ENCODE measurements at places on chromosomes 3 and 15. TPM values are rescaled to one million over a fixed set of nuclear protein-coding genes. Genes with fewer than 3 reads are reported as not detected.

DNA sequence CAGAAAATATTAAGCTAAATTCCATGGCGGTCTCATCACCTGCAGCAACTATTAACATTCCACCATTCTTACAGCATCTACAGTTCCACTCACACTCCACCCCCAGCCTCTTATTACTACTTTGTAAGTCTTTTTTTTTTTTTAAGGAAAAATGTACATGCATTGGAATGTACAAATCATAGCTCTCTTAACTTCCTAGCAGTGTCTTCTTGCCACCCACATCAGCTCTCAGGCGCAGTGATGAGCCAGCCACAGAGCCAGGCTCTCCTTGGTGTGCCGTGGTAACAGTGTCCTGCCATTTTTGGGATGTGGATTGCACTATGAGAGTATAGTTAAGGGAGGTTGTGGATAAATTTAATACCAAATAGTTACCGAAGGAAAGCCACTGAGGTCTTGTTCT, 17.8 kb downstream of the ABHD17C start:
- DNase-seq = no peak

GRCh38 chr3:197495999-197496745, 59.6 kb downstream of the BDH1 start:
- DNase-seq = no peak

DNA sequence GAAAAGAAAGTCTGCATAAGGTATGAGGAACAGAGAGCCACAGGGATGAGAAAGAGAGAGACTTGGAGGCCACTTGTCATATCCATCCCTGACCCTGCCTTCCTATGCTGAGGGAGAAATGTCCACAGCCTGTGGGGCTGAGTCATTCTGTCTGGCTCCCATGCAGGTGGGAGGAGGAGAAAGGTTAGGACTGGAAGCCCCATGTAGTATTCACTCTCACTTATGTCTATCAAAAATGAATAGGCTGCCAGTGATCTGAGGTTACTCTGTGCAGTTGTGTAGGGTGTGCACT, 71.3 kb downstream of the RAB11A start:
- DNase-seq = peak; percentile 27

The EXD1 gene
- 0.12 TPM for total RNA-seq

DNA sequence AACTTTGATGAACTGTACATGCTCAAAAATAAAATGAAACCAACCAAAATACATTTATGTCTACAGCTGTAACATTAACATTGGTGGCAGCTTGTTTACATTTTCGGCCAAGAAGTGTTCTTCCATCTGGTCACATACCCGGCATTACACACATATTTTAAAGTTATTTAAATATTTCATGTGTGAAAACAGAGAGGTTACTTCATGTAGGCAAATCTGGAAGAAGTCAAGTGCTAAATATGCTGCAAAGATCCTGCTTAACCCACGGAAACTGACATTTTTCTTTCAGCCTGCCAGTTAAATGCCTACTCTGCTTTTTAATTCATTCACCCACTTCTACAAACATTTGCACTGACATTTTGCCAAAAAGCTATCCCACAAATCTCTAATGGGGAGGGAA, 69.7 kb downstream of the MB21D2 start:
- peak; percentile 33 for DNase-seq

GRCh38 chr3:86708893-86709292, 282.1 kb downstream of the VGLL3 start:
- no peak for DNase-seq

GRCh38 chr3:188396251-188396650, 242.3 kb downstream of the LPP start:
- no peak for DNase-seq

The P2RY1 gene
- total RNA-seq = 0.90 TPM

DNA sequence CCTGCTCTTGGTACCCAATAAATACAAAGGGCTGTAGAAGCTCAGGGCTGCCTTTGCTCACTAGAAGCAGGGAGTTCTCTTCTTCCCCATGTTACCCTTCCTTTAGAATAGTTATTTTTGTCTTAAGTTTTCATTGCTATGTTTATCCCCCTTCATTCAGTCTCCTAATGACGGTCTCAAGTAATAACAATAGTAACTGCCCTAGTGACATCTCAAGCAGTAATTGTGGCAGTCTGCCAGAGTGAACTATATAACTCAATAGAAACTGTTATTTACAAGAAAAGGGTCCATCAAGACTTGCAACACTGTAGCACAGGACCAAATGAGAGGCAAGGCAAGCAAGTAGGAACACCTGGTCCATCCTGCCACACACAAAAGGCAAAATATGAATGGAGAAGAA, 32.5 kb upstream of the SIN3A start:
- DNase-seq = no peak

The PLCH1 gene
- 0.62 TPM for total RNA-seq

DNA sequence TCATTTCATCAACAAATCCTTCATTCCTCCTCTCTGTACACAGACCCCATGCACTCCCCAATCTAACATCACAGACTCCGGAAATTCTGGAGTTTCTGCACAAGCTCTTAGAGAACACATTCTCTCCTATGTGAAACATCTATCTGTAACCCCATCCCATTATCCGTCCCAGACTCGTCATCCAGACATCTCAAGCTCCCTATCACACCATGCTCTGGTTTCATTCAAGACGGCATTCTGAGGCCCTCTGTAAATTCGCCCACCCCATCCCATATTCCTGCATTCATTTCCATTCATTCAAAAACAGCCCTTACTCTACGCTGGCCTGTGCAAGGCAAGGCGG, 575 bp downstream of the LEO1 start:
- DNase-seq = no peak

DNA sequence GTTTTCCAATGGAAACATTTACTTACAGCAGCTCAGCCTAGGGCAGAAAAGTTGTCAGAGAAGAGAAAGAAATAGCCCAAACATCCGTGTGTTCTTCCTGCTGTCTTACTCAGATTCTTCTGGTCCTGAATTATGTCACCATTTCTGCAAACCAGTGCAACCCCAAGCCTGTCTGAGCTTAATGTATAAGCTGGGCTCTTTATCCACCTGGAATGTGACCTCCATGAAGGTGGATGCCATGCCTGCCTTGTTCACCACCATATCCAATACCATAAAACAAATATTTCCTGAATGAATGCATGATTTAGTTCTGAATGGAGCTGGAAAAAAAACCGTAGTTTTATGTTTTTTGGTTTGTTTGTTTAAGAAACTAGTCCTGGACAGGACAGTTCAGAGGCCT, 150.9 kb downstream of the RYR3 start:
- DNase-seq = no peak

GRCh38 chr3:135487261-135487660, 478.3 kb upstream of the PPP2R3A start:
- DNase-seq = no peak

GRCh38 chr3:132622148-132622547, 25.1 kb downstream of the ACKR4 start:
- no peak for DNase-seq

DNA sequence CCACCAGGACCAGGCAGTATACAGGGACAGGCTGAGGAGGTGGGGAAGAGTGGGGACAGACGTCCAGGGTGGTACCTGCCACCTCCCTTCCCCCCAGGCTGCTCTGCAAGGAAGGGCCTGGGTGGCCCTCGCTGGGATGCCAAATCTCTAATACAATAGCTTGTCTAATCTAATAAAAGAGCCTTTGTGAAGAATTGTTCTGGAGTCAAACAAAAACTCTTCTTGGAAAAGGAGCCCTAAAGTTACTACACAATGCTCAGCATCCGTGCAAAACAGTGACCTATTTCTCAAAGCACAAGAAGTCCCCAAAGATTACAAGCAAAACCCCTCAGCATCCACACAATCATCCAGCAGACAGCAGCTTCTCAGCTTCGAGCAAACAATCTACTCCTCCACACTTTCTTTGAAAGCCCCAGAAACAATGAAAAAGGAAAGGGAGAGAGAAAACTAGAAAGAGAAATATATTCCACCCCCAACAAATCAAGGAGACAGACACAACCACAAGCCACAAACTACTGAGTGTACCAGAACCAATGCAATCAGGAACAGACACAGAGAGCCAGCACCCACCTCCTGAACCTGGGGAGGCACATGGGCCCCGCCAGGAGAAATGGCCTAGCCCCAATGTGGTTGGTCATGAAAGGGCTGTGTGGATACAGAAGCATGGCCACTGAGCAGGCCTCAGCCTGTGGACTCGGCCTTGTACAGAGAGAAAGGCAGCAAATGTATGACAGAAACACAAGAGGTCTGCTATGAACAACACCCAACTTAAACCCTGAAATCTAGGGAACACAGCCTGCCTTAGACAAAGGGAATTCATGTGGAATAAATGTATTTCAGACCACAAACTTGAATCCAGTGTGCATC, 177.1 kb upstream of the CHRNA7 start:
- DNase-seq = no peak

GRCh38 chr3:169886671-169887070, 16.9 kb upstream of the LRRC31 start:
- DNase-seq = no peak

- no peak for DNase-seq
Observed at GRCh38 chr3:195319060-195319459, 48.1 kb upstream of the XXYLT1 start.

GRCh38 chr3:49119439-49119838, 1.2 kb downstream of the USP19 start:
- no peak for DNase-seq

GRCh38 chr3:108131475-108132134, 40.8 kb upstream of the CD47 start:
- DNase-seq = no peak

GRCh38 chr3:66385066-66385465, 115.8 kb downstream of the LRIG1 start:
- DNase-seq = no peak

DNA sequence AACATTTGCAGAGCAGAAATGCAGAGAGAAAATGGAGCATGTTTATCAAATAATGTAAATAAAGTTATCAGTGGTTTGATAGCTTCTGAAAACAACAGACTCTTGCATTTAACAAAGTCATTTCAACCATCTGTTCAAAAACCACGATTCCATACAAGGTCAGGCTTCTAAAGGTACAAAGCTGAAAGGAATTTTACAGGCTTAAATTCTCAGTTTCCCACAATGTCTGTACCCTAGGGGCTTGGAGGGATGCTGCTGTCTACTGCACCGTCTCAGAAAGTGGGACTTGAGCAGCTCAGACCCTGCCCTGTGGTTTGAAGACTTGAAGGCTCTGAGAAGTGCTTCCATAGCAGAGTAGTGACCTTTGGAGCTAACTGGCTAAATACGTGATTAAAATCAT, 30.4 kb upstream of the TM4SF1 start:
- DNase-seq = peak; percentile 72

GRCh38 chr3:8201886-8202285, 299.7 kb upstream of the LMCD1 start:
- DNase-seq = no peak
